ENCODE measurements at places on chromosomes 11 and 22.

DNA sequence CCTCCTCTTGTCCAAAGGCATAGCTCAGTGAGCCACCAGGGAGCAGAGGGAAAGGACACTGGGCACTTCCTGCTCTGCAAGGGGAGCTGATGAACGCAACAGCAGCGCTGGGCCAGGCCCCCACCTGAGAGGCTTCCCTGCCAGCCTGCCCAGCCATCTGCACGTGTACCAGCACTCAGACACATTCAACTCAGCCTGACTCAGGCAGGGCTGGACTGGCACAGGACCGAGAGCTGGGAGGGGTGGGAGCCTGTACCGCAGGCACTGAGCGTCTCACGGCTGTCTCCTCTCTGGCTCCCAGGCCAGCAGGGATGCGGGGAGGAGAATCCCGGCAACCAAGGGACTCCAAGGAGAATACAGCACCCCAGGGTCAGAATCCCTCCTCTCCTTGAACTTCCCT is 411.8 kb downstream of the CTTN start:
- DNase-seq = no peak

DNA sequence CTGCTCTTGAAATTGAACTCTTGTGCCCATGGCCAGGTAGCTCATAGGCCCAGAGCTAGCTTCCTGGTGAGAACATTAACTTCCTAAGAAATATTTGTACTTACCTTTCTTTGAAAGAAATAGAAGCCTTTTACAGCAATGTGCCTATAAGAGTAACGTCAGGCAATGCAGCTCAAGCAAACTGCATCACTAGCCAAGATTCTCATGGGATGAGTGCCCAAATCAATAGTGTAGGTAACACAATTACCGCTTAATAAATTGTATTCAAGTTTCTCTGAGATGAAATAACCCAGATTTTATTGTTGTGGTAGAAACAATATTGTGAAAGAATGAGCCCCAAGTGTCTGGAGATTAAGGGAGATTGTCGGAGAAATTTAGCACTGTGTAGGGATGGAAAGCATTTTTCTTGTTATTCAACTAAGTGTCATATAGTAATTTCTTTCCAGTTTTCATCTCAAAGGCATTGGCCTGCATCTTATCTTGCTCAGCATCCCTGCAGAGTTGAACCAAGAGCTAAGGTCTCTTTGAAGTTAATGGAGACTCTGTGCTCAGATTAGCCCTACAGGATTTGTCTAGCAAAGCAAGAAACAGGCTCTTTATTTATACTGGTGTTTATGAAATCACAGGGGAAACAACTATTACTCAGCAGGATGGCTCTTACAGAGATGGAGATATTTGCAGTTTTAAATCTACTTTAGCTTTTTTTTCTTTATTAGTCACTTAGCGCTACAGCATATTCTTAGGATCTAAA is 321.0 kb upstream of the PDGFD start:
- DNase-seq = no peak

DNA sequence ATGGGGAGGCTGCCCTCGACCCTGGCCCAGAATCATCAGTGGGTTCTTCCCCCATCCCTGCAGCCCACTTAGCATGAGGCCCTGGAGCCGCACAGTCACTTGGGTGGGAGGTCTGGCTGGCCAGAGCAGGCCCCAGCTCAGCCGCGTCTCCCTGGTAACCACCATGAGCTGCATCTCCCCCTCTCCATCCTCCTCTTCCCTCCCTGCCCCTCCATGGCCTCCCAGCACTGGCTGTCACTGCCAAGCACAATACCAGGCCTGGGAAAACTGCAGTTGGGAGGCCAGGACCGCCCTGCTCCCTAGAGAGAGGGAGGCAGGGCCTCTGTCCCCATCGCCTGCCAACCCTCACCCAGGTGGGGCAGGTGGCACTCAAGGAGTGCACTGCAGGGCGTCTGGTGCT is 8.0 kb downstream of the CSDC2 start:
- no peak for DNase-seq

DNA sequence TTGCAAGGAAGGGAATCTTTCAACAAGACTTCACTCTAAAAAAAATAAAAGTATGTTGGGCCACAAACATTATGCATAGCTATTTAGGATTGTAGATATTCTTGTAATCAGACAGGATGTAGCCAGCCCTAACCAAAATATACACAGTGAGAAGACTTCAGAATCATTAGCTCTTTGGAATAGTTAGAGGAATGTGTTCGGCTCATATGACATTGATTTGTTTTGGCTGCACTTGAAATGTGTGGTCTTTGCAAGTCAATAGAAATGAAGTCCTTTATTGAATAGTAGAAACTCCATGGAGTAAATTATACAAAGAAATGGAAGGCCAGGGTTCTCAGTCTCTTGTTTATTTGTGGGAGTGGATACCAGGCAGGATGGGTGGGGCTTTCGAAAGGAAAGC is 692.1 kb downstream of the NTM start:
- no peak for DNase-seq

DNA sequence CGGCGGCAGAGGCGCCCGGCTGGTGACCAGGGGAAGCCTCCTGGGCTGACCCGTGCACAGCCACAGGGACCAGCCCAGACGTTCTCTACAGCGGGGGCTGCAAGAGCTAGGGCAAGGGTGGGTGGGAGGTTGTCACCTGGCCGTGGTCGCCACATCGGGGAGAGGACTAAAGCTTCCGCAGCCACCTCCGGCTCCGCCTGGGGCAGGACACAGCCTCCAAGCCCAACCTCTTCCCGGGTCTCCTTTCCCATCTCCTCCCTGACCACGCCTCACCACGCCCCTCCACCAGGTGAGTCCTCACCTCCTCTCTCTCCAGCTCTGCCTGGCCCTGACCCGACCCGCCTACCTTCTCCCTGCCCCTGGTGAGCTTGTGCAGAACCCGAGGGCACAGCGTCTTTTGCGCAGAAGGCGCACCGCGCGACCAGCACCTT is 75.9 kb upstream of the LMO1 start:
- no peak for DNase-seq

DNA sequence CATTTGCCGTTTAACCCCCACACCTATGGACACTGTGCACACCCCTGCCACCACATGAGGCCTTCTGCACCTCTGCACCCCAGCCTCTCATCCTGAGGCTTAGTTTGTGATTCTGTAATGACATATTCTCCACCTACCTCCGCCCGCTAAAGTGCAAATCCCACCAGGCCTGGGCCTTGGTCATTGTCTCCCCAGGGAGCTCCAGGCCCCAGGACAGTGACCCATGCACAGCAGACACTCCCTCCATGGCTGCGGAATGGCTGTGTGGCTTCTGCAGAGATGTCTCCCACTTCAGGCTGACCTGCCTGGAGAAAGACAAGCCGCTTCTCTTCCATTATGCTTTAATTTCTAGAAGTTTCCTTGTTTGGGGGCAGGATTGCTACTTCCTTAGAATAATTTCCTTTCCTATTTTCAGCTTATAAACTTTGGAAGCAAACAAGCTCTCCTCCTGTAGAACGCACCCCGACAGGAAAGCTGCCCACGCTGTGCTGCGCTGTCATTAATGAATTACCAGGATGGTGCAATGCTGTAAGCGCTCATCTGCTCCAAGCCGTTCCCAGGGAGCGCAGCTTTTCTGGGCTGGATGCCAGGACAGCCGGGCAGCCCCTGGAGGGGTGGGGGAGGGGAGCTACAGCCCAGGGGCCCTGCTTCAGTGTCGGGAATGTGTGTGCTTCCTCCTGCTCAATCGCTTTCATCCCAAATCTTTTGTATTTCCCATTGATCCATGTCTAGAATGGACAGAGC is 618.0 kb downstream of the BRD1 start:
- peak; percentile 4 for DNase-seq

GRCh38 chr11:111944651-111945051 is 7.5 kb downstream of the DIXDC1 start:
- no peak for DNase-seq

- DNase-seq = no peak
Measured at GRCh38 chr11:128841461-128842072, 25.5 kb downstream of the KCNJ1 start.

GRCh38 chr22:45889539-45890350 is 87.2 kb downstream of the WNT7B start:
- peak; percentile 12 for DNase-seq

DNA sequence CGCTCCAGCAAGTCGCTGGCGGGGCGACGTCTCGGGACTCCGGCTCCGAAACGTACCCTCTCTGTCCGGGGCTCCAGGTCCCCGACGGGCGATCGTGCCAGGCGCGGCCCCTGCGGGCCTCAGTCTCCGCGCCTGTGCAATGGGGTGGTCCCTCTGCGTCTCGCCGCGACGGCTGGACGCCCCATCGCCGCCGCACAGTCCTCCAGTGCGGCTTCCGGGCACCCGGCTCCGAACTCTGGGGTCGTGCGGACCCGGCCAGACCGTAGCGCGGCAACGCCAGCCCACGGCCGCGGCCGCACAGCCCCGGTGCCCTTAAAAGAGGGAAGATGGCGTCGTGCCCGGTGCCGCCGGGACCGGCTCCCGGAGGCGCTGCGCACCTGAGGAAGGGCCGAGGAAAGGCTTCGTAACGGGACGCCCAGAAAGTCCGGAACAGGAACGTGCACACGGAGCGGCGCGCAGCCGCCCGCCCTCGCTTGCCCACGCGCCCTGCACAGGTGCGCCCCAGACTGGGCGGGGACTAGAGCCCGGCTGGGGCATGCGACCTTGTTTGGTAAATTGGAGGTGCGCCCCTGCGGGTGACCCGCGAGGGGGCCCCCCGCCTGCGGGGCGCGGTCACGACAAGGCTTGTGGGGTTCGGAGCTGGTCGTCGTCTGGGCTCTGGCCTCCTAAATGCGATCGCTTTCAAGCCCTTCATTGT is 525 bp downstream of the BIK start:
- DNase-seq = no peak

DNA sequence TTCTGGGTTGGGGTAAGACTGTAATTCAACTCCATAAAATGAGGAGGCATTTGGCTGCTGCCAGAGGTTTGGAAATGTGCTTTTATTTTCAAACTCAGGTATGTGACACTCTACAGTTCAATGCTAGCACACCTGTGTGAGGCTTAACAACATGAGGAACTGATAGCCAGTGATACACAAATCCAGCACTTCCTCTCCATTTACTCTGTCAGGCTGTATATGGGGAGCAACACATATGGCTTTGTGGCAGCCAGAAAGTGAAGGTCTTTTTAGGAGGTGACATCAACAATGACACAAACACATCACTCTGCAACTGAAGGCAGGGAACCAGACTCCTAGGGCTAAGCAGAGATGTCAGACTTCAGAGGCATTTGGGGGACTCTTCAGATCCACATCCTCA is 4.6 kb upstream of the LYVE1 start:
- DNase-seq = no peak

DNA sequence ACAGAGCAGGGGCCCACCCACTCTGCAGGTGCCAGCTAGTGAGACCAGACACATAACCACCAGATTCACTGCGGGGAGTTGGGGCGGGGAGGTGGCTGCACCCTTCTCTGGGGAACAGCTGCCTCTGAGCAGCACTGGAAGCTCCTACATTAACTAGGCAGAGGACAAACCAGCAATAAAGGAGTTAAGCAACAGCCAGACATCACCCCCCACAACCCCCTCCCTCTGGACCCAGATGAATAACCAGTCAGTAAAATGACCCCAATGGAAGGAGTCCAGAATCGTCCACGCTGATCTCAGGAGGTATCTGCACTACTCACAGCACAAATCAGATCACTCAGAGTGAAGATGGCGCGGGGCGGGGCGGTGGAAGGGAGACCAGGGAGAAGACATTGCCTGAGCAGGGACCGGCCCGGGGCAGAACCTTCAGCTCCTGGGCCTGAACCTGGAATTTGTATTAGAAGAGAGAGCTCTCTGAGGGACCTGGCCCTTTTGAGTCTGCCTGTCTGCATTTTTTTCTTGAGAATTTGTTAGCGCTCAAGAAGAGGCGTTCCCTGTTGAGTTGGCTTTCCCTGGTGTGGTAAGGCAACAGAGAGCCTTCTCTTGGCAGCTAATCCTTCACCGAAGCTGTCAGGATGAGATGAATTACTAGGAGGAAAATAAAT is 125.5 kb upstream of the NCAM1 start:
- DNase-seq = no peak

- no peak for DNase-seq
Measured at GRCh38 chr11:86117712-86118063, 48.8 kb upstream of the PICALM start.

- peak; percentile 46 for DNase-seq
Measured at GRCh38 chr22:29689880-29690213, 30.0 kb upstream of the CABP7 start.

DNA sequence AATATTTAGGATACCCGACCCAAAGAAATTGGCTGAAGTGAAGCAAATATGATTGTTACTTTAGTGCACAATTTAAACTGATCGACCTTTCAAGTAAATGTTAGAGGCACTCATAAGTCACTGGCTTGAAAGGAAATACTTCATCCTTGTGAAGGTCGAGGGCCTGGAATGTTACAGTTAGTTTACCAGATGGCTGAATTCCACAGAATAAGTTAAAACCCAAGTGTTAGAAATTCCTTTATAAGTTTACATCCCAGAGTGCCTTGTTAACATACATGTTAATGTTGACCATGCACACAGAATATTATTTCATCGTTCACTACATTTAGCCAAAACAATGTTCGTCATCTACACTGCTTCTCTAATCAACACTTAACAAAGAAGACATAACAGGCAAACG is 235.5 kb upstream of the ANO3 start:
- DNase-seq = no peak

DNA sequence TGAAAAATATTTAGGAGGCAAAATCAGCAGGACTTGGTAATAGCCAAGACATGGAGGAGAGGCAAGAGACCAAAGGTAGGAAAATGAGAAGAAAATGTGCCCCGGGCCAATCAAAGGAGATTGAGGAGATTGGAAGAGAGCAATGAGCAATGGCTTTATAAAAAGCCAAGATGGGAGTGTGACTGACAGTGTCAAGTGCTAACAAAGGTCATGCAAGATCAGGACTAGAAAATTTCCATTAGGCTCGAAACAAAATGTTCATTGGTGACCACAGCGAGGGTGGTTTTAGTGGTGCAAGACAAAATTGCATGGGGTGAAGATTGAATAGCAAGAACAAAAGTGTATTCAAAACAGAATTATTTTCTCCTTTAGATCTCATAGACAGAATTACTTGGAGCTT is 45.2 kb upstream of the TBCEL start:
- DNase-seq = no peak

DNA sequence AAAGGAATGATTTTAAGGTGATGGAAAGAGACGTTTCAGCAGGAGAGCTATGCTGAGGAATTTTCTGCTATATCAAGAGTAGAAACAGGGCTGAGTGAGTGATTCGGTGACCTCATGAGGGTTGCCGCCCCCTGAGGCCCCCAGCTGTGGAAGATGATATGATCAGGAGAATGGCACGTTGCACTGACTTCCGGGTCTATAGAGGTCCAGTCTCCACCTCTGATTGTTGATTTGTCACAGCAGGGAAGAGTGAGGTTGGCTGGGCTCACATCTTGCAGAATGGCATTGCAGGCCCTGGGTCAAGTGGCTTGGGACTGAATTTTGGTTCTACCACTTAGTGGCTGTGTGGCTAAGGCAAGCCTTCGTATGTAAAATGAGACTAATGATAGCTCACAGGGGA is 205.1 kb downstream of the SNX19 start:
- DNase-seq = no peak

Measured in left ventricle myocardium inferior (tissue), 1 donor.